ENCODE measurements at places on chromosomes 2 and 18. TPM values are rescaled to one million over a fixed set of nuclear protein-coding genes. Genes with fewer than 3 reads are reported as not detected.

SEMA4F gene
- total RNA-seq: 8.3 TPM

ALK gene
- total RNA-seq: not detected

PDE1A gene
- not detected for total RNA-seq

FAM124B gene
- 0.73 TPM for total RNA-seq

G6PC2 gene
- not detected for total RNA-seq

HOXD13 gene
- not detected for total RNA-seq

SERPINB3 gene
- not detected for total RNA-seq

ITPRIPL1 gene
- 33.3 TPM for total RNA-seq

NRBP1 gene
- 77.1 TPM for total RNA-seq

AGXT gene
- total RNA-seq: not detected

IL18R1 gene
- total RNA-seq: 19.2 TPM

MALL gene
- 0.19 TPM for total RNA-seq

CFC1 gene
- not detected for total RNA-seq

DYNAP gene
- total RNA-seq: not detected

GPR45 gene
- total RNA-seq: not detected

GCG gene
- not detected for total RNA-seq

MRO gene
- total RNA-seq: not detected

DGKD gene
- total RNA-seq: 97.5 TPM

GPR35 gene
- 4.1 TPM for total RNA-seq

ARMC9 gene
- total RNA-seq: 0.58 TPM

HOXD12 gene
- total RNA-seq: not detected

SYT4 gene
- total RNA-seq: not detected

DNER gene
- total RNA-seq: not detected

SCN2A gene
- total RNA-seq: not detected

ELAC1 gene
- total RNA-seq: 9.1 TPM

ABCG5 gene
- total RNA-seq: not detected

PPP4R1 gene
- total RNA-seq: 49.7 TPM

SFT2D3 gene
- total RNA-seq: 5.0 TPM

FTCDNL1 gene
- total RNA-seq: 2.4 TPM

NYAP2 gene
- total RNA-seq: not detected

GLI2 gene
- 0.07 TPM for total RNA-seq

CXCR1 gene
- 0.99 TPM for total RNA-seq

POLR1A gene
- 36.6 TPM for total RNA-seq

NT5C1B gene
- not detected for total RNA-seq

AMER3 gene
- not detected for total RNA-seq

INO80D gene
- total RNA-seq: 27.3 TPM

MROH2A gene
- total RNA-seq: not detected

RAB10 gene
- total RNA-seq: 123 TPM

LBH gene
- 136 TPM for total RNA-seq

GAL3ST2 gene
- not detected for total RNA-seq

CERKL gene
- not detected for total RNA-seq

TEKT4 gene
- total RNA-seq: not detected

LYPD6 gene
- not detected for total RNA-seq

ALPP gene
- total RNA-seq: not detected

PASK gene
- total RNA-seq: 55.5 TPM

SPATA3 gene
- total RNA-seq: 0.71 TPM

MAP2 gene
- not detected for total RNA-seq

TANC1 gene
- total RNA-seq: 0.32 TPM

GKN2 gene
- not detected for total RNA-seq

UGT1A6 gene
- not detected for total RNA-seq

STAT4 gene
- 72.6 TPM for total RNA-seq

LIMS3 gene
- total RNA-seq: not detected

ADCY3 gene
- total RNA-seq: 67.2 TPM

Data from activated CD4-positive, alpha-beta T cell treated with anti-CD3 and anti-CD28 coated beads, Interleukin-2, amount 10 ng/mL, durations not matched to agents 7 days and 5 days (primary cell).